ENCODE measurements at places on chromosomes 3 and 15.

DNA sequence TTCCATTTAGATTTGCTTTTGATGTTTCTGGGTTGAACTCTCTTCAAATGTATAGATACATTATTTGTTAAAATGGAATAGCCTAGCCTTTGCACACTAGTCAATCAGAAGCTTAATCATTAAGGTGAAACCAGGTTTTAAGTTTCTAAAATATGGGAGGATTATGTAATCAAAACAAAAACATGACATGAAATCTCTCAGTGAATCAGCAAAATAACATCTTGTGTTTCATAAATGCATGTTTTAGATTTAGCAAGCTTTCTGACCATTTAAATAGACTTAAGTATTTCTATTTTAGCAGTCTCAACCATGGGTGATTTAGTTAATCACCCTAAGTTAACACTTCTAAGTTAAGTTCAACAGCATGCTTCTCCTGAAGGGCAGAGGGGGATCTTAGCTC lies 11.3 kb downstream of the GTF2E1 start:
- peaks cover 72% of the 10 kb centered on the region for H3K36me3 ChIP-seq
- no peak for DNase-seq
- H3K4me3 ChIP-seq: no peak overlapping the region
- H3K4me1 ChIP-seq: peaks cover 37% of the 10 kb centered on the region
- H3K27me3 ChIP-seq: no peaks in the 10 kb centered on the region

DNA sequence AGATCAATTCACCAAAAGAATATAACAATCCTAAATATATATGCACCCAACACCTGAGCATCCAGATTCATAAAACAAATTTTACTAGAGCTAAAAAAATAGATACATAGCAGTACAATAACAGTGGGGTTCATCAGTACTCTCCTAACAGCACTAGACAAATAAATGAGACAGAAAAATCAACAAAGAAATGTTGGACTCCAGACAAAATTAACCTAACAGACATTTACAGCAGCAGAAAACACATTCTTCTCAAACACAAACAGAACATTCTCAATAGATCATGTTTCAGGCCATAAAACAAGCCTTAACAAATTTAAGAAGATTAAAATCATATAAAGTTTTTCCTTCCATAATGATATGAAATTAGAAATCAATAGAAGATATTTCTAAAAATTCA lies 124.8 kb upstream of the NECTIN3 start:
- H3K4me3 ChIP-seq: no peak overlapping the region
- no peaks in the 10 kb centered on the region for H3K36me3 ChIP-seq
- H3K4me1 ChIP-seq: no peaks in the 10 kb centered on the region
- DNase-seq: no peak
- H3K27ac ChIP-seq: no peak overlapping the region
- H3K27me3 ChIP-seq: peaks cover 1% of the 10 kb centered on the region

GRCh38 chr3:104764496-104764895 lies 602.2 kb upstream of the ALCAM start:
- H3K27ac ChIP-seq: no peak overlapping the region
- no peaks in the 10 kb centered on the region for H3K36me3 ChIP-seq
- no peaks in the 10 kb centered on the region for H3K4me1 ChIP-seq
- DNase-seq: no peak
- H3K27me3 ChIP-seq: no peaks in the 10 kb centered on the region

GRCh38 chr3:26535151-26535550 lies 87.4 kb upstream of the LRRC3B start:
- no peaks in the 10 kb centered on the region for H3K36me3 ChIP-seq
- no peaks in the 10 kb centered on the region for H3K27me3 ChIP-seq
- DNase-seq: no peak
- H3K4me1 ChIP-seq: no peaks in the 10 kb centered on the region
- no peak overlapping the region for H3K27ac ChIP-seq

- H3K4me1 ChIP-seq: no peaks in the 10 kb centered on the region
- no peak overlapping the region for H3K4me3 ChIP-seq
- no peak for DNase-seq
- no peaks in the 10 kb centered on the region for H3K36me3 ChIP-seq
- no peak overlapping the region for H3K27ac ChIP-seq
Observed at GRCh38 chr3:65729555-65729954, 309.2 kb downstream of the MAGI1 start.

Data from naive thymus-derived CD8-positive, alpha-beta T cell (primary cell).